ENCODE measurements at places on chromosomes 6 and 20. TPM values are rescaled to one million over a fixed set of nuclear protein-coding genes. Genes with fewer than 3 reads are reported as not detected.

TULP4 gene
- 50.0 TPM for total RNA-seq

PPP1R14C gene
- total RNA-seq = 32.5 TPM

PRL gene
- not detected for total RNA-seq

HRH3 gene
- not detected for total RNA-seq

SMPDL3A gene
- 4.7 TPM for total RNA-seq

CST5 gene
- total RNA-seq = not detected

RSPO4 gene
- not detected for total RNA-seq

PSMB8 gene
- 88.1 TPM for total RNA-seq

RBBP8NL gene
- not detected for total RNA-seq

TCFL5 gene
- 15.8 TPM for total RNA-seq

RAET1E gene
- 1.5 TPM for total RNA-seq

GATA5 gene
- not detected for total RNA-seq

C20orf204 gene
- total RNA-seq = 0.18 TPM

FAM83C gene
- total RNA-seq = 2.6 TPM

IL17F gene
- not detected for total RNA-seq

NINL gene
- total RNA-seq = 4.3 TPM
